ENCODE measurements at places on chromosomes 7 and 10.

DNA sequence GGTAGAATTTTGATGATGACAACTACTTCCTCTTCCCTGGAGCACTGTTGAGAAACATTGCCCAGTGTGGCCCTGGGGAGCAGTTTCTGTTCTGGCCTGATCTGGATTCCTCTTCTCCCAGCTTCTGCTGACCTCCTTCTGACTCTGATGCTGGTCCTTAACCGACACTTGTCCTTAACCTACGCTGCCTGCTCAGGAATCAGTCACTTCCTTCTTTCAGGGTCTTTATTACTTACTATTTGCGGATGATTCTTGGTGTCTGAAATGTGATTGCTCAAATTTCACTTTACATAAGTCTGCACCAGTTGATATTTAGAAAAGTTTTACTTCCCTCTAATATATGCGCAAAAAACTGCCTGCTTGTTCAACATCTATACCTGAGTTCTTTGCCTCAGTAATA is 164.1 kb downstream of the PTEN start:
- DNase-seq: no peak

DNA sequence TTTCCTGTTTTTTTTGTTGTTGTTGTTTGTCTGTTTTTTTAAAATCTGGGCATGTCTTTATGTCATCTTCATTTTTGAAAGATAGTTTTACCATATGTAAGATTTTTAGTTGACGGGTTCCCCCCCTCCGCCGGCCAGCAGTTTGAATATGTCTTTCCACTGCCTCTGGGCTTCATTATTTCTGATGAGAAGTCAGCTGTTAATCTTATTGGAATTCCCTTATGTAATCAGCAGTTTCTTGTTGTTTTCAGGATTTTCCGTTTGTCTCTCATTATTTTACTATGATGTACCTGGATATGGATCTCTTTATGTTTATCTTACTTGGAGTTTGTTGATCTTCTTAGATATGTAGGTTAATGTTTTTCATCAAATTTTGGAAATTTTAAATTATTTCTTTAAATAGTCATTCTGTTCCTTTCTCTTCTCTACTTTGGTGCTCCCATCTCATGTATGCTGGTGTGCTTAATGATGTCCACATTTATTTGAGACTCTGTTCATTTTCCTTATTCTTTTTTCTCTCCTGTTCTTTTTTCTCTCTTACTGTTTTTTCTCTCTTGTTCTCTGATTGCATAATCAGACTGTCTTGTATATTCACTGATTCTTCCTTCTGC is 9.7 kb downstream of the EXOC6 start:
- no peak for DNase-seq

GRCh38 chr10:47364366-47364765 is 16.2 kb downstream of the RBP3 start:
- no peak for DNase-seq

DNA sequence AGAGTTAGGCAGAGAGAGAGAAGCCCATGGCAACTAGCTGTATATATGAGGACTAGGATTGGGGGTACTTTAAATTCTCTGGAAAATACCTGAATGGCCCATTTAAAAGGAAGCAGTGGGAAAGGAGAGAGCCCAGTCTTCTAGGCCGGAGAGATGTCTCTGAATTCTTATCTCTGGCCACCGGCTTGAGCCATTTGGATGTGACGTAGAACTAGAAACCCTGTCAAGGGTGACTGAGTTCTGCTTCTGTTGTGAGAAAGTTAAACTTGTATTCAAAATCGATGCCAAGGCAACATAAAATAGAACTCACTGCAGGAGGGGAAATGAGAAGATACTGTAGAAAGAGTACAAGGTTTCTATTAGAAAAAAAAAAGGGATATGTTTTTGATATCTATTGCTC is 6.3 kb upstream of the GSTK1 start:
- no peak for DNase-seq

DNA sequence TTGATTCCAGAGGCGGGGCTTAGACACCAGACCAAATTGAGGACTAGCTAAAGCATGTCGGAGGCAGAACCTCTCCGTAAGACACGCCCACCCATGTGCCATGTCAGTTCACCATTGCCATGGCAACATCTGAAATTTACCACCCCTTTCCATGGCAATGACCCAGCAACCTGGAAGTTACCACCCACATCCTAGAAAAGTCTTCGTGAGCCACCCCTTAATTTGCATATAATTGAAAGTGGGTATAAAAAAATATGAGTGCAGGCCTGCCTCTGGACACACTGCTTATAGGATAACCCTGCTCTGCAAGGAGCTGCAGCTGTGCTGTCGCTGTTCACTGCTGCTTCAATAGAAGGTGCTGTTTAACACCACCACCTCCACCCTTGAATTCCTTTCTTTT is 28.0 kb downstream of the TMEM270 start:
- no peak for DNase-seq

- no peak for DNase-seq
Observed at GRCh38 chr7:19491821-19492452, 216.9 kb downstream of the POLR1F start.
